ENCODE measurements at places on chromosomes 3 and 15. TPM values are rescaled to one million over a fixed set of nuclear protein-coding genes. Genes with fewer than 3 reads are reported as not detected.

- peak; percentile 45 for DNase-seq
Measured at GRCh38 chr3:153553605-153553945, 391.5 kb downstream of the RAP2B start.

- no peak for DNase-seq
Measured at GRCh38 chr3:194570898-194571297, 62.3 kb downstream of the TMEM44 start.

DNA sequence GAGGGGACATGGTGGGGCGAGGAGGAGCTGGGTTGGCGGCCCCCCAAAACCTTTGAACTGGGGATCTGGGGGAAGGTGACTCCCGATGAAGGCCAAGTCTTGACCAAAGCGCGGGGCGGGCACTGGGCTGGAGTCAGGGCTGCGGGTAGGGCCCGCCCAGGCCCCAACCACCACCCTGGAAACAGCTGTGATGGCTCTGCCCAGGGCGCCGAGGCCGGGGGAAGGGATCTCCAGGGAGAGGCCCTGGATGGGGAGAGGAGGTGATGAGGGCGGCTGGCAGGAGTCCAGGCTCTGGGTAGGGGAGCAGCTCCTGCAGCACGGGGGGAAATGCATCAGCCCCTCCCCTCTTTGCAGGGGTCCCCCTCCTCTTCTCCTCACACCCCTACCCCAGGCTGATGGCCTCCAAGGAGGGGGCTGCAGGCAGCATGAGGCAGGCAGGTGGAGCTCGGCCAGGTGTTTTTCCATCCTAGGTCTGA lies 5.9 kb upstream of the C15orf39 start:
- DNase-seq = no peak

- DNase-seq = no peak
Measured at GRCh38 chr3:65443739-65444446, 594.8 kb downstream of the MAGI1 start.

GRCh38 chr15:22243440-22244130 lies 163.3 kb downstream of the OR4M2 start:
- DNase-seq = no peak

GRCh38 chr3:73801444-73801843 lies 176.7 kb upstream of the PDZRN3 start:
- DNase-seq = no peak

DNA sequence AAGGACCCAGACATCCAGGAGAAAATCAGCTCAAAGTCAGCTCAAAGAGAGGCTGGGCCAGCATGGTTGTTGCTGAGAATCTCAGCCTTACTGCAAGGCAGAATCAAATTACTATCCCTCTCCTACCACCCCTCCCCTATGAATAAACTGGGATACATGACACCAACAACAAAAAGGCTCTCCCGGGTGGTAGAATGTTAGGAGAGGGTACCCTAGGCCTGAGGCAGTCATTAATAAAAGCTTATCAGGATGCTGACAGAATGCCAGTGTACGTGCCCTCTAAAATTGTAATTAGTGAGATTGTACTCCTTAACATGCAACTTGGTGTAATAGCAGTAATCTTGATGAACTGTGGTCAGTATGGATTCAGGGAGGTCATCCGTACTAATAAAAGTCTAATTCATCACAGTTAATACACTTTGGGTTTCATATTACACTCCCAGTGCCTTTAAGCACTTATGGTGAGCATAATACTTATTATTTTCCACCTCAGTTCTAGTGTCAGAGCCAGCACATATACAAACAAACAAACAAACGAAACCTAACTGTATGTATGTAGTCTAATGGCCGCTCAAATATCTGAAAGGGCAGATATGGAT lies 76.5 kb downstream of the B3GALNT1 start:
- DNase-seq = no peak

GRCh38 chr3:150970665-150971324 lies 1.7 kb downstream of the CLRN1 start:
- no peak for DNase-seq

DNA sequence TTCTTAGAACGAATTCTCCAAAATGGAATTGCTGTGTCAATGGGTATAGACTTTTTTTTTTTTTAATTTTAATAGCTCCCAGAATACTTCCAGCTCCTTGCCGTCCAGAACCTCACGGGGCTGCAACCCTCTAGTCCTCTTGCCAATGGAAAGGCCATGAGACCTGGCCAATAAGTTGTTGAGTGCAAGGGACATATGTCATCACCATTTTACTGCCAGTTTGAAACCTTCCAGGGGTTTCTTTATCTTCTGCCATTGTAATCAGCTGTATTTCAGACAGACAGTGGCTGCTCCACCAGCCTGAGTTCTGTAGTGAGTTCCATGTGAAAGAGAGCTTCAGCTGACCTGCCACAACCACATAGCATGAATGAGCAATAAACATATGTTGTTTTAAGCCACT lies 95.0 kb upstream of the PTPRG start:
- DNase-seq = no peak

DNA sequence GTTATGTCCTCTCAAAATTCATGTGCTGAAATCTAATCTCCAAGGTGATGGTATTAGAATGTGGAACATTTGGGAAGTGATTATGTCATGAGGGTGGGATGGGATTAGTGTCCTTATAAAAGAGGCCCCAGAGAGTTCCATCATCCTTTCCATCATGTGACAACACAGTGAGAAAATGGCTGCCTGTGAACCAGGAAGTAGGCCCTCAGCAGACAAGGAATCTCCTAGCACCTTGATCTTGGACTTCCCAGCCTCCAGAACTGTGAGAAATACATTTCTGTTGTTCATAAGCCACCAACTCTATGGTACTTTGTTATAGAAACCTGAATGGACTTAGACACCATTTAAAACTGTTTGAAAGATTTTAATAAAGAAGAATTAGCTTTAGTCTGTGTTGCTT lies 20.8 kb downstream of the SUCNR1 start:
- no peak for DNase-seq

DNA sequence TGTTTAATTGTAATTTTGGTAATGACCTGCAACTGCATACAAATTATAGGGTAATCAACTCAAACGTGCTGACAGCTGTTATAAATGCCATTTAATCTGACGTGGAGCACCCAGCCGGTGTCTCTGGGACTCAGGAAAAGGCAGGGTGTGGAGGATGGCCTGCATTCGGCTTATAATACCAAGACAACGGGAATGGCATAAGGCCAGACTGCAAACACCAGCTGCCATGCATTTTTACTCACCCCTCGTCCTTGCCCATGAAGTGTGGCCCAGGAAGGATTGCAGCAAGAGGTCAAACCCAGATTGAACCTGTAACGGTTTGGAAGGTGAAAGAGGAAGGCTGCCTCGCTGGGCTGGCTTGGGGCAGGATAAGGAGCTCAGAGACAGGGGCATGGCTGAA lies 96.4 kb downstream of the WNT7A start:
- no peak for DNase-seq

GRCh38 chr3:134567605-134568004 lies 81.7 kb downstream of the CEP63 start:
- DNase-seq = no peak

DNA sequence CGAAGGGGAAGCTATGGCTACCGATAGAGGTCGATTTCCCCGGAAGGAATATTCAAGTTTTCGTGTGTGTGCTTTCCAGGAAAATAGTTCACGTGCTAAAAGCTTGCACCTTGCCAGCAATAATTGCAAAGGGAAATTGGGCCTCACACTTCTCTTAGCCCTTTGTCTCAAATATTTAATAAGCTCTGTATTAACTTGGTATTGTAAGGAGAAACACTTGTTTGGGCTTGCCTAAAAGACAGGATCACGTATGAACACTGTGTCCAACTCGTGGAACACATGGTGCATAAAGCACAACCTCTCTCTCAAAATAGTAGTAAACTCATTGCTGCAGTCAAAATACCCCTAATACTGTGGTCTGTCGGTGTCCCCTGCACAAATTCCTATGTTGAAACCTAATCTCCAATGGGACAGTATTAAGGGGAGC lies 352 bp upstream of the TMF1 start:
- DNase-seq = no peak

DNA sequence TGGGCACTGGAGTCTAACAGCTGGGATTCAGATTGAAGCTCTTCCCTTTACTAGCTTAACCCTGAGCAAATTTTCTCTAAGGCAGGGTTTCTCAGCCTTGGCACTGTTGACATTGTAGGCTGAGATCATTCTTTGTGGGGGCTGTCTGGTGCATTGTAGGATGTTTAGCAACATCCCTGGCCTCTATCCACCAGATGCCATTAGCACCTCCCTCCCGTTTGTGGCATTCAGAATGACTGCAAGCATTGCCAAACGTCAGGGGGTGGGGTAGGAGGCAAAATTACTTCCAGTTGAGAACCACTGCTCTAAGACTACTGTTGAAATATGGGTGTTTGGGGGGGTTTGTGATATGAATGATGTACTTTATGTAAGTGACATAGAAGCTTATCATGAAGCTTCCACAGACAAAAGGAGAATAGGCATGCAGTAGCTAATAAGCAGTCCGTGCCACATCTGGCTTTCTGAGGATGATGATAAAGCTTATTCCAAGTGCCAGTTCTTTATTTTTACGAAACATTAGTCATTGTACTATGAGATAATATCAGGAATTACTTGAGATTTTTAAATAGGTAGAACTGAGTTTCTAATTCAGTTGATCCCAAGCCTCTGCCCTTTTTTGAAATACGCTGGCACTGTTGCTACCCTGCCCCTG lies 39.3 kb downstream of the NKIRAS1 start:
- no peak for DNase-seq

DNA sequence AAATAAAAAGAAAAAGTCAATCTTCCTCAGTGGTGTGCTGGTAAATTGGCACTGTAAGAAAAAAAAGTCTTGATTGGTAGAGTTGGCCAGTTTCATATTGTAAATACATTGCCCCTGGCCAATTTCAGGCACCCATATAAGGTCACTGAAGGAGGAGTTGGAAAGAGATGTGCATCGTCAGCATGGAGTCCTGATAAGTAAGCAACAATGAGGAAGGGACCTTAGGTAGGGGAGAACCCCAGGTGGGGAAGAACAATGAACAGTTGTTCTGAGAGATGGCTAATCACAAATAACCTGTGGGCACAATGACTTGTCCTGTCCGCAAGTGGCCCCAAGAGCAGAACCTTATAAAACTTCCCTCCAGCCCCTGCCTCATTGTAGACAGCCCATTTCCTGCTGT lies 8.6 kb upstream of the CYP8B1 start:
- DNase-seq = no peak

GRCh38 chr3:126845920-126846715 lies 136.8 kb upstream of the PLXNA1 start:
- DNase-seq = no peak

- no peak for DNase-seq
Measured at GRCh38 chr3:59867185-59868002, 817.6 kb upstream of the CFAP20DC start.

DNA sequence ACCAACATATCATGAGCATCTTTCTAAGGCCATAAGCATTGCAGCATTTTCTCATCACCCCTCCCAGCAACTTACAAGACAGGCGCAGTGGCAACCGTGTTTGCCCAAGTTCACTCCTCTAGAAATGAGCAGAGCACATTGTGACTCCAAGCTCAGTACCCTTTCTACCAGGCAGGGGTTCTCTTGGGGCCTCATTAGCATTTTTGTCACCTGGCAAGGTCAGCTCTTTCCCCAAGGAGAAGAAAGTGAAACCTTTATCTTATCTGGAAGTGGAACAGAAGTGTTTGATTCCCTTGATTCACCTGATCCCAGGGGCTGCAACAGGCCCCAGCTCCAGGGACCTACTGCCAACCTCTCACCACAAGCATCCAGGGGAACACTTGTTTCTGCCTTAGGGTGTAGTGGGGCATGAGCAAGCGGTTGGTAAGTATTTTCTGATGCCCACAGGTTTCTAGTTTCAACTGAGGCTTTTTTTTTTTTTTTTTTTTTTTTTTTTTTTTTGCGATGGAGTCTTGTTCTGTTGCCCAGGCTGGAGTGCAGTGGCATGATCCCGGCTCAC lies 44.0 kb upstream of the HERC1 start:
- DNase-seq = no peak

DNA sequence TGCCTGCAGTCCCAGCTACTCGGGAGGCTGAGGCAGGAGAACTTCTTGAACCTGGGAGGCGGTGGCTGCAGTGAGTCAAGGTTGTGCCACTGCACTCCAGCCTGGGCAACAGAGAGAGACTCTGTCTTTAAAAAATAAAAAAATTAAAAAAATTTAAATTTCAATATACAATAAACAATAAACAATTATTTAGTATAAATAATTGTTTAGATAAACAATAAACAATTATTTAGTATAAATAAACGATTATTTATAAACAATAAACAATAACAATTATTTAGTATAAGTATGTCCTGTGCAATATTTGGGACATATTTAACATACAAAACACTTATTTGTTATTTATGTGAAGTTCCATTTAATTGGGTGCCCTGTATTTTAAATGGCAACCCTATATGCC lies 119.6 kb downstream of the XXYLT1 start:
- DNase-seq = no peak

DNA sequence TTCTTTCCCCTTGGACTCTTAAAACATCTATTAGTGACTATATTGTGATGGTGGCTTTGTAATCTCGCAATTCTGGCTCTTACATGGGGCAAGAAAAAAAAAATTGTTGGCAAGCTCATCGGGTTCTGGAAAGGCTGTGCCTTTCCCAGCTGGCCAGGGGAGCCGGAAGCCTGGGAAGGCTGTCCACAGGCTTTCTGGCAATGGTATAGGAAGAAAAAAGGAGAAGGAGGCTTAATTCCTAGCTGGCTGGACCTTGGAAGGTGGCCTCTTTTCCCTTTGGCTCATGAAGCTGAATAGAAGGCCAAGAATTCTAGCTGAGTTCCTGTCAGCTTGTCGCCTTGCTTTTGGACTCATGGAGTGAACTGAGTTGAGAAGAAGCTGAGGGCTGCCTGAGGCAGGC lies 243.5 kb upstream of the SEMA6D start:
- DNase-seq = no peak

GRCh38 chr15:78301326-78301725 lies 1.9 kb upstream of the SKIC8 start:
- DNase-seq = no peak

- DNase-seq = no peak
Measured at GRCh38 chr3:174681784-174682183, 177.3 kb upstream of the NAALADL2 start.

GRCh38 chr15:71551566-71551965 lies 258.8 kb upstream of the NR2E3 start:
- DNase-seq = no peak

PLA2G4D gene
- total RNA-seq = not detected

ANXA2 gene
- 61.3 TPM for total RNA-seq

OIP5 gene
- total RNA-seq = 0.38 TPM

LRRC49 gene
- total RNA-seq = 0.25 TPM

LRRC34 gene
- 0.35 TPM for total RNA-seq

FSTL1 gene
- 46.9 TPM for total RNA-seq

LRRC31 gene
- 1.7 TPM for total RNA-seq

ESYT3 gene
- total RNA-seq = 0.20 TPM

CCDC80 gene
- 0.75 TPM for total RNA-seq

C3orf22 gene
- not detected for total RNA-seq
